Activated CD4-positive, alpha-beta T cell treated with anti-CD3 and anti-CD28 coated beads, Interleukin-2, amount 10 ng/mL, durations not matched to agents 7 days and 5 days (primary cell): ENCODE measurements at places on chromosomes 2 and 18.

DNA sequence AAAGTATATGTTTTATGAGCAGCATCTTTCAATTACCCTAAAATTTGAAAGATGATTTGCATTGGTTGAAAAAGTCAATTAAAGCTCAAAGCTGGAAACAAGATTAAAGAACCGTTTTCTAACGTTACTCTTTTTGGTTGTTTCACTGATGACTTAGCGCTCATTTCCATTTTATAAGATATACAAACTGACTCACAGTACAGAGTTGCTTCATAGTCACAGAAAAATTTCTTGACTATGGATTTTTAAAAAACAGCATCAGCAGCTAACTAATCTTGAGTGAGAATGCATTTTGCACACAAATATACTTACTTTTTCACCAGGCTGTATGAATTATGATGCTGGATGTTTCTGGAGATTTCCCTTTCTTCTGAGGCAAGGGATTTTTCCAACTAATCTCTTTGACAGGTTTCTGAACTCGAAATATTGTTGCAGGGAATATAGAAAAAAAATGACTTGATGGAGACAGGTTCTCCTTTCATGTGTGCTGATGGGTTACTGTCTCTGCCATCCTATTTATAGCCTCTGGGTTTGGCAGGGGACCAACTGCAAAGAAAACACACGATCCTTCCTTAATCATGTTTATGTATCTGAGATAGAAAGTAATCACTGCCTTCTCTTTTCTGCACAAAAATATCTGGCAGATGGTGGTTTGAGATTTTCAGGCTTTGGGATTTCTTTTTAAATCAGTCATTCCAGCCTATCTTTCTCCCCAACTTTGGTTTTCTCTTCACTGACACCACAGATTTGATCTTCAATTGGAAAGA is 129.4 kb upstream of the DAPL1 start:
- H3K4me1 ChIP-seq, result no peaks in the 10 kb centered on the region
- no peak overlapping the region for H3K4me3 ChIP-seq
- no peak for DNase-seq
- H3K27me3 ChIP-seq, result no peaks in the 10 kb centered on the region
- H3K36me3 ChIP-seq, result no peaks in the 10 kb centered on the region
- no peak overlapping the region for H3K27ac ChIP-seq

GRCh38 chr2:132814651-132815050 is 144.6 kb upstream of the LYPD1 start:
- H3K4me3 ChIP-seq, result no peak overlapping the region
- DNase-seq, result no peak
- H3K36me3 ChIP-seq, result no peaks in the 10 kb centered on the region
- H3K4me1 ChIP-seq, result no peaks in the 10 kb centered on the region

DNA sequence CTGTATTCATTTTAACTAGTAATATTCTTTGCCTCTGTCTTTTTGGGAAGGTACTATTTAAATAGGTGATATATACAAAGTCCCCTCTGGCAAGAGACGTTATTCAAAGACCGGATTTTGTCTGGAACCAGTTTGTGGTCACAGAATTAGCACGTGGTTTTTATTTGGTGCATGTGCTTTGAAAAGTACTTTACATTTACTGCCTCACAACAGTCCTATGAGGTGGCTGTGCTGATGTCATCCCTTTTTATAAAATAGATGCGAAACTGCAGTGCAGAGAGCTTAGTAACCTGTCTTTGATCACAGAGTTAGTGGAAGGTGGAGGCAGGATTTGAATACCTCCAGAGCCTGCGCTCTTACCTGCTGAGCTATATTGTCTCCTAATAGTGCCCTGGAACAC is 4.0 kb downstream of the LPIN1 start:
- peak; percentile 76 for DNase-seq
- peak overlapping the region; percentile 89 for H3K27ac ChIP-seq
- H3K27me3 ChIP-seq, result no peaks in the 10 kb centered on the region
- peaks cover 6% of the 10 kb centered on the region for H3K36me3 ChIP-seq
- H3K4me3 ChIP-seq, result peak overlapping the region; percentile 43

GRCh38 chr2:183105402-183106134 is 18.7 kb upstream of the NUP35 start:
- no peaks in the 10 kb centered on the region for H3K36me3 ChIP-seq
- H3K27me3 ChIP-seq, result peaks cover 3% of the 10 kb centered on the region
- peaks cover 3% of the 10 kb centered on the region for H3K4me1 ChIP-seq
- H3K27ac ChIP-seq, result no peak overlapping the region
- H3K4me3 ChIP-seq, result no peak overlapping the region

DNA sequence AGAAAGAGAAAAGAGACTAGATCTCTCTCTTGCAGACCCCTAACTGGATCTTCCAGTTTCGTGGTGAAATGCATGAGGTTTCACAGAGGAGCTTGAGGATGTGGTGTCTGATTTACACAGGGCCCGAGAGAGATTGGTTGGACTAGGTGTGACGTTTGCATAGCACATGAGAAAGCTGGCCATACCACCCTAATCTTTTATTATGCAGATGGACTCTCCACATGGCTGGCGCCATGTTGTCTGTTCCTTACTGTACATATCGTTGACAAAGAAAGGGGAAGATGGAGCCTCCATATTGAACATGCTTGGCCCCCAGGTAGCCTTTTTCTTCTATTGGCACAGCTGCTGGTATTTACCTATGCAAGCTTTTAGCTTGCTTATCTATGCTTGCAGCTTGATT is 27.5 kb upstream of the PGAP1 start:
- no peak overlapping the region for H3K4me3 ChIP-seq
- H3K36me3 ChIP-seq, result no peaks in the 10 kb centered on the region
- peaks cover 6% of the 10 kb centered on the region for H3K27me3 ChIP-seq
- DNase-seq, result no peak

GRCh38 chr2:239075918-239076758 is 228.3 kb downstream of the TWIST2 start:
- H3K27me3 ChIP-seq, result no peaks in the 10 kb centered on the region
- no peak for DNase-seq
- H3K27ac ChIP-seq, result no peak overlapping the region
- peaks cover 28% of the 10 kb centered on the region for H3K36me3 ChIP-seq

DNA sequence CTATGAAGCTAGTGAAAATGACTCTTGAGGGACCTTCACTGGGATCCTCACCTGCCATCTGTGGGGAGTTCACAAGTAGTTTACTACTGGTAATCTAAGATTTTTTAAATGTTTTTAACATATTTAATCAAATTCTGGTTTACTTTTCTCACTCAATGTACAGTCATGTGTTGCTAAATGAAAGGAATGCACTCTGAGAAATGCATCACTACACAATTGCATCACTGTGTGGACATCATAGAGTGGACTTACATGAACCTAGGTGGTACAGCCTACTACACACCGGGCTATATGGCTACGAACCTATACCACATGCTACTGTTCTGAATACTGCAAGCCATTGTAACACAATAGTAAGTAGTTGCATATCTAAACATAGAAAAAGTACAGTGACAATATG is 528.0 kb downstream of the BCL11A start:
- H3K4me3 ChIP-seq, result no peak overlapping the region
- H3K27me3 ChIP-seq, result no peaks in the 10 kb centered on the region
- H3K36me3 ChIP-seq, result no peaks in the 10 kb centered on the region
- no peak overlapping the region for H3K27ac ChIP-seq
- no peak for DNase-seq

- no peaks in the 10 kb centered on the region for H3K36me3 ChIP-seq
- H3K27ac ChIP-seq, result no peak overlapping the region
- H3K4me3 ChIP-seq, result no peak overlapping the region
- H3K27me3 ChIP-seq, result no peaks in the 10 kb centered on the region
- no peak for DNase-seq
Observed at GRCh38 chr2:873651-874580, 76.7 kb upstream of the SNTG2 start.

DNA sequence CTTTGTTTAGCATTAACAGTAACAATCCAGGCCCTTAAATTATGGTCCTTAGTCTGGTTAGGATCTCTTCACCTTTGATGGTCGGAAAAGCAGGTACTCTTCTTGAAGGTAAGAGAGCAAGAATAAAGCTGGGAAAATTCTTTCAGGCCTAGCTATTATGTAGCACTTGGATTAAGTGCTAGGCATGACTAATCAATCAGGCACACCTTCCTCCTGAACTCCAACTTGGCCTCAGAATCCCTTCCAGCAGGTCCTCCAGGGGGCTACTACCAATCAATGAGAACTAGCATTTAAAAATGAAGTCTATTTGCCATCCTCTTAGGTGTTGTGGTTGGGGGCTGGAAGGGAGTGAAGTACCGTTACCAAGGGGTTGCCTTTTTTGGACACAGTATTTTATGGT is 3.7 kb downstream of the SMYD1 start:
- H3K27me3 ChIP-seq, result no peaks in the 10 kb centered on the region
- no peaks in the 10 kb centered on the region for H3K36me3 ChIP-seq

DNA sequence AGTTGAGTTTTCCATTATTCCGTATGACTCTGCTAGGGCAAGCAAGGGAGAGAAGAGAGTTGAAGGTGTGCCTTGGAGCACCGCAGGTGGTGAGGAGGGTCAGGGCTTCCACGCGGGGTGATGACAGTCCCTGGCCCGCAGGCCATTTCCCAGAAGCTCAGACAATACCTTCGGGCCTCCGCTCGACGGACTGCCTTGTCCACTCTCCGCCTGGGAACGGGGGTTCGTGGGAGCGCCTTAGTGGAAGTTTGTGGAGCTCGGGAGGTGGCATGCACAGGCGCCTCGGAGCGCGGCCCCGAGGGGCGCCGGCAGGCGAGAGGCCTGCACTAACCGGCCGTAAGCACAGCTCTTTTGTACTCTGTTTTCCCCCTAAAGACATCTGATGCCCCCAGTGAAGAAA is 69.8 kb downstream of the ARHGEF33 start:
- peak overlapping the region; percentile 60 for H3K4me3 ChIP-seq
- H3K4me1 ChIP-seq, result peaks cover 2% of the 10 kb centered on the region
- no peak for DNase-seq
- H3K27ac ChIP-seq, result no peak overlapping the region
- no peaks in the 10 kb centered on the region for H3K36me3 ChIP-seq

- no peaks in the 10 kb centered on the region for H3K27me3 ChIP-seq
- DNase-seq, result no peak
- peaks cover 6% of the 10 kb centered on the region for H3K4me1 ChIP-seq
- no peaks in the 10 kb centered on the region for H3K36me3 ChIP-seq
- H3K4me3 ChIP-seq, result no peak overlapping the region
- no peak overlapping the region for H3K27ac ChIP-seq
Observed at GRCh38 chr2:136206613-136207012, 88.7 kb upstream of the CXCR4 start.

GRCh38 chr18:3753106-3753505 is 303.1 kb downstream of the TGIF1 start:
- no peaks in the 10 kb centered on the region for H3K27me3 ChIP-seq
- no peak for DNase-seq
- H3K4me1 ChIP-seq, result no peaks in the 10 kb centered on the region

DNA sequence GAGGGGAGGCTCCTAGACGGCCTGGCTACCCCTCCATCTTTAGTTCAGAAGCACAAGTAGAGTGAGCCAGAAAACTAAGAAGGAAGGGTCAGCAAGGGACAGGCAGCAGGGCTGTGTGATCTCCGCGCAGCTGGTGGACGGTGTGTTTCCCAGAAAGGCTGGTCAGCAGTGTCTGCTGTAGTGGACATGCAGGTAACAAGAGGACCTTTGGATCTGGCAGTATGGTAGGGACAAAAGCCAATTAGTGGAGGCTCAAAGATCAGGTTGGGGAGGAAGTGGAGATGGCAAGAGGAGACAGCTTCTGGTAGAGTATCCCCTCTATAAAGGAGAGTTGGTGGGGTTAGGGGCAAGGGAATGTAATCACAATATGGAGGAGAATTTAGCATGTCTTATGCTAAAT is 95.1 kb downstream of the NCK2 start:
- peak overlapping the region; percentile 51 for H3K27ac ChIP-seq
- H3K4me1 ChIP-seq, result peaks cover 77% of the 10 kb centered on the region
- H3K4me3 ChIP-seq, result no peak overlapping the region

- no peaks in the 10 kb centered on the region for H3K4me1 ChIP-seq
- peaks cover 4% of the 10 kb centered on the region for H3K27me3 ChIP-seq
- DNase-seq, result no peak
- H3K4me3 ChIP-seq, result no peak overlapping the region
Observed at GRCh38 chr18:44518666-44519065, 162.0 kb upstream of the SETBP1 start.

- no peak overlapping the region for H3K27ac ChIP-seq
- peaks cover 19% of the 10 kb centered on the region for H3K27me3 ChIP-seq
- no peaks in the 10 kb centered on the region for H3K4me1 ChIP-seq
- H3K4me3 ChIP-seq, result no peak overlapping the region
- H3K36me3 ChIP-seq, result no peaks in the 10 kb centered on the region
Observed at GRCh38 chr2:238600506-238601432, 174.0 kb downstream of the ASB1 start.

DNA sequence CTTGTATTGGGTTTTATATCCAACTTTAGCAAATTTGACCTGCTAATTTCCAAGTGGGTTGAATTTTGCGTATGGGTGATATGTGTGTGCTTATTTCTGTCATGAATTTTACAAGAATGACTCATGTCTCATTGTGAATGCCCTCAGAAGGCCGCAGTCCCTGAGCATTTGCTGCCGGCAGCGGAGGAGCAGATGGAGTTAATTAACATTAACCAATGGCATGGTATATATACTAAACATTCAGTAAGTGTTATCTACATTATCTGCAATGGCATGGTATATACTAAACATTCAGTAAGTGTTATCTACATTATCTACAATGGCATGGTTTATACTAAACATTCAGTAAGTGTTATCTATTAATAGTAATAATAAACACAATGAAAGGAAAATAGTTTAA is 90.1 kb downstream of the DOK6 start:
- no peak for DNase-seq
- H3K27ac ChIP-seq, result no peak overlapping the region
- H3K36me3 ChIP-seq, result no peaks in the 10 kb centered on the region
- no peak overlapping the region for H3K4me3 ChIP-seq
- no peaks in the 10 kb centered on the region for H3K4me1 ChIP-seq

DNA sequence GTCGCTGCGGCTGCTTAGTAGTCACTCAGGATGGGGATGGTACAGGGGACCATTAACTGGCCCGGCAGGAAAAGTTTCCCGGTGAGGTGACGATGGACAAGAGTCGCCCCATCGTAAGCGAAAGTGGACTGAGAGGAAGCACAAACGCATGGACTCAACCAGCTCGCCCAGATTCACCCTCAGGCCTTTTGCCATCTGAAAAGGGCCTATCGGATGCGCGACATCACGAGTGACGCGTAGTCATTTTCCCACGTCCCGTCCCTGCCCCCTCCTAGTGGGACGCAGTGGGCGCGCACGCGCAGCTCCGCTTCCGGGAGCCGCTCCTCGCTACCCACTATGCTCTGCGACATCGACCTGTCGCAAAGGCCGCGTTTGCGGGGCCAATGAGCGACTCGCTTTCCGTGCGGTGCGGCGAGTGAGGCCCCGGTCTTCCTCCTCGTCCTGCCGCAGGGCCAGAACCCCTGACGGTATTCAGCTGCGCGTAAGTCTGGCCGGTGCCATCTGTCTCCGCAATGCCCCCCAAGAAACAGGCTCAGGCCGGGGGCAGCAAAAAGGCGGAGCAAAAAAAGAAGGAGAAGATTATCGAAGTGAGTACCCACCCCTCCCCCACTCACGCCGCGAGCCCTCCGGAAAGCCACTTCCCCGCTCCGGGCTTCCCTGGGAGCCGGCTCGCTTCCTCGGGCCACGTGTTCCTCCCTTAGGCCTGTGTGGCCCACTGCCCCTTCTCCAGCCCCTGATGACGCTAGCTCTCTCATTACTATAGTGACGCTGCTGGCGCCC is at the start of gene ZC3H15:
ZC3H15 (plus strand) TSS at position 390 of the 780 bp plus-strand sequence; CDS start at position 513, 123 bp downstream.
- peak within 1 kb of the TSS; percentile 97 for H3K27ac ChIP-seq
- H3K27me3 ChIP-seq, result no peaks in the 10 kb centered on the region
- H3K4me3 ChIP-seq, result peak within 1 kb of the TSS; percentile 99
- H3K4me1 ChIP-seq, result peaks cover 53% of the 10 kb centered on the region
- peak; percentile 96 for DNase-seq
- peaks cover 10% of the 10 kb centered on the region for H3K36me3 ChIP-seq
